ENCODE measurements at places on chromosomes 2 and 18.
A peak's percentile ranks its signal among the peaks of the same experiment; 100 is the strongest.

- peak; percentile 91 for DNase-seq
Observed at GRCh38 chr2:42084231-42084671, 36.4 kb downstream of the PKDCC start.

DNA sequence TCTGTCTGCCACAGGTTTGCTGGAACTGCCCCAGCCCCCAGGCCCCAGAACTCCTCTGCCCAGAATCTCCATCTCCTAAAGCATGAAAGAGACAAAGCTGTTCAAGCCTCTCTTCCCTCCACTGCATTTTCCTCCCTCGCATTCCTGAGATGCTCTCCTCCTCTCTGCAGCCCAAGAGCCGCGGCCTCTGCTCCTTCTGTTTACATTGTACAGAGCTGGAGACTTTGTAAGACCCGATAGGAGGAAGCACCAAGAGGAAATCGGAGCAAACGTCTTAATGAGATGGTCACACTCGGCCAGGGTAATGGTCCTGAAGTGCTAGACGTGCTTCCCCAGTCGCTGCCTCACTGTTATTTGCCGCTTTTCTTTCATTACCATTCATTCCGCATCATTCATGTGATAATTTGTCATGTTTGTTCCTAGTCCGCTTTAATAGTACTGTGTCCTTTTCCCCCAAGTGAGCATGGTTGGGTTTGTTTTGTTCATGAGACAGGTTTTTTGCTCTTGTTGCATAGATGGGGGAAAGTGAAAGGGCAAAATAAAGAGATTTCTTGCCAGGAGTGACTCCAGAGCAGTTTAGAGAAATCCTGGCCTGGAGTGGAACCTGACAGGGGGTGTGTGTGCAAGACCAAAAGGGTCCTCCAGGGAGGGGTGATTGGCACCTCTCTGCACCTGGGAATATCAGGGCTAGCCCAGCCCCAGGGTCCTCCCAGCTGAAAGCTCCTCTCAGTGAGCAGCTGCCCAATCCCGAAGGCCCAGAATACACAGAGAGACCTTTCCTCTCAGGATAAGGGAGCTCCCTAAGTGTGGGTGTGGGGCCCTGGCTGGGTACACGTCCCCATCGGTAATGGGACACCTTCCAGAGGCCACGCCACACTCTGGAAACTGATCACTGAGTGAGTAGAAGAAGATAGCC is 44.9 kb upstream of the ID2 start:
- peak; percentile 45 for DNase-seq

DNA sequence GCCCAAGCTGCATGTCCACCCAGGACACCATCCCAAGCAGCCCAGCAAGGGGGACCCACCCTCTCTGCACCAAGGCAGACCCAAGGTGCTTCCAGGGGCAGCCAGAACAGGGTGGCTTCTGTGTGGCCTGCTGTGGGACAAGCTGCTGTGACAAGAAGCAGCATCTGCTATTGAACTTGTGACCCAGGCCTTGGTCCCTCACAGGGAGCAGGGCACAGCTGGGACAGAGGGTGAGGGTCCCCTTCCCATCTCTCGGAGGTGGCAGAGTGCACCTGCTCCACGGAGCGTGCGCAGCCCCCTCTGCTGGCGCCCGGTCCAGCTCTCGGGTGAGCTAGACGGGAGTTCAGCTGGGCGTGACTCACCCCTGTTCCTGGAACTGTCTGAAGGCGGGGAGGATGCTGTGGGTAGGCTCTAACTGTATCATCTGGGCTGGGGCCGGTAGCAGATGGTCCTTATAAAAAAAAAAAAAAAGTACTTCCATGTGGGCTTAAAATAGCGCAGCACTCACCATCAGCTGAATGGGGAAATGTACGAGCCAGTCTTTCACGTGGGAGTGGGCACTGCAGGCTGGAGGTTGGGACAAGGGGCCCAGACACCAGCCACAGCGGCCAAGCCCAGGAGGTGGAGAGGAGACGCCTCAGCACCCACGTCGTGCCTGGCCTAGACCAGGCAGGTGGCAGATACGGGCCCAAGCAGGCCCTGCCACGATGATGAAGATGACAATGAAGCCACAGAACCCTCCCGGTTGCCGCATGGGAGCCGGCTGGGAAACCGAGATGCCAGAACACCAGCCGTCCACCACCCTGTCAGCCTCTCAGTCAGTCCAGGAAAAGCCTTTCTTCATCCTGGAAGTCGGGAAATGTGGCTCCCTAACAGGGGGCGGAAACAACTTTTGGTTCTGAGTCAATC is 136.8 kb upstream of the ID2 start:
- peak; percentile 60 for DNase-seq

DNA sequence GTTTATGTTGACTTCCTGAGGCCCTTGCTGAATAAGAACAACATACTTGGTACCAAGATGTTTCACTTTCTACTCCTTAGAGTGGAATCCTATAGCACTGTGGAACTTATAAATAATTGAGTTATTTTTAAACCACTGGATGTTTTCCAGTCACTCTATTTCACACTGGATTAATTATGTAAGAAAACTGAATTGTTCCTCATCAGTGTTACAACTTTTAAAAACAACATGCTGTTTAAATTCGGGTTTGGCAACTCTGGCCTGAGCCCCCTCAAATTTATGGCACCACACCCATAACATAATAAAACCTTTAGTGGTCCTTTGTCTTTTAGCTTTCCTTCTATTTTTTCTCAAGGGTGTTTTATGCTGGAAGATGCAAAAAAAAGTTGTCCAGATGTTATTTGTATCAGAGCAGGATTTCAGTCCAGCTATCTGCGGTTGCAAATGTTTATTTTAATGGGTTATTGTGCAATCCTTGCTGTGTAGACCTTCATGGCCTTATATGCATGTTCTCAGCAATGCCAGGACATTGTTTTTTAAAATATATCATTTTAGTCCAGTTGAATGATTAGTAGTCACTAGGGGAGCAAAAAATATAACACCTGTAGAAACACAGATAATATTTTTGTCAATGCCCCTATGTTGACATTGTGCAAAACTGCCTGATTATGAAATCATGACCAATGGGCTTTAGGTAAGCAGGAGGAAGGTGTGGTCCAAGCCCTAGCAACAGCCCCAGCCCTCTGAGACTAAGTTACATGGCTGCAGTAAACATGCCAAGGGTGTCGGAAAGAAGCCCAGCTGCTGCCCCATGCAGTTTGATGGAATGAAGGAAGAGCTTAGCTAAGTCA is 638.0 kb upstream of the ZEB2 start:
- peak; percentile 75 for DNase-seq

GRCh38 chr18:58579561-58580047 is 49.3 kb downstream of the ALPK2 start:
- no peak for DNase-seq

GRCh38 chr2:37816686-37817085 is 108.4 kb upstream of the RMDN2 start:
- no peak for DNase-seq

Measured in tibial artery (tissue), 4 donors.